ENCODE measurements at places on chromosomes 1 and 21.
A peak's percentile ranks its signal among the peaks of the same experiment; 100 is the strongest.

GRCh38 chr21:16863908-16864307 is 648.9 kb upstream of the CXADR start:
- DNase-seq: no peak

DNA sequence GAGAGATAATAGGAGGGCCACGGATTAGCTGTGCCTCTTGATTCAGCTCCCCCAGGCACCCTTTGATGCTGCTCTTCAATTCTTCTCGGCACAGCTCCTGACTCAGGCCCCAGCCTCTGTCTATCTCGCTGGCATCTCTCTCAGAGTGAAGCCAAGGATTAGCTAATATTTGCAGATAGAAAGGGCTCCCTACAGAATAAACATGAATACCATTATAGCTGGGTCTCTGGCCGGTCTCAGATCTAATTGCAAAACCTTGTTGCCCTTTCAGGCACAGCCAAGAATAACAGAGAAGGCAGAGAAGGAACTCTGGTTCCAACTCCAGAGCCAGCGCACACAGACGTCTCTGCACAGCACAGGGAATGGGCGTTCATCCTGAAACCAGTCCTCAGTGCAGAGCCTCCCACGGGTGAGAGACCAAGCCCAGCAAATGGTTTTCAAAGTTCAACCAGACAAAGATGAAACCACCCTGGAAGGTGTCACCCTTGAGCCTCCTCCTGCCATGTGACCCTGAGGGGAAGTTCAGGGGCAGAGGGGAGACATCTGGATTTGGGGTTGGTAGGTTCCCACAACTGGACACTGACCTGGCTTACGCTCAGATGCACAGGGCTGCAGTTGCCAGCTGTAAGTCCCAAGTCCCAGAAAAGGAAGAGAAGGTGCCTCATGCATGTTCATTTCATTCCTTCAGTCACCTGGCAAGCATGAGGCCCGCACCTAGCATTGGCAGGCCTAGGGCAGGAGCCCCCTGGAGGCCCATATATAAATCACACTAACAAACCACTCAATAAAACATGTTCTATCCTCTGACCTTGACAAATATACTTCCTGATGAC is 394.0 kb downstream of the NPHP4 start:
- DNase-seq: no peak

GRCh38 chr1:222547944-222548671 is at the start of gene HHIPL2:
Gene HHIPL2 (minus strand): TSS chr1:222548104. CDS start chr1:222548044, 60 bp downstream.
- DNase-seq: no peak

DNA sequence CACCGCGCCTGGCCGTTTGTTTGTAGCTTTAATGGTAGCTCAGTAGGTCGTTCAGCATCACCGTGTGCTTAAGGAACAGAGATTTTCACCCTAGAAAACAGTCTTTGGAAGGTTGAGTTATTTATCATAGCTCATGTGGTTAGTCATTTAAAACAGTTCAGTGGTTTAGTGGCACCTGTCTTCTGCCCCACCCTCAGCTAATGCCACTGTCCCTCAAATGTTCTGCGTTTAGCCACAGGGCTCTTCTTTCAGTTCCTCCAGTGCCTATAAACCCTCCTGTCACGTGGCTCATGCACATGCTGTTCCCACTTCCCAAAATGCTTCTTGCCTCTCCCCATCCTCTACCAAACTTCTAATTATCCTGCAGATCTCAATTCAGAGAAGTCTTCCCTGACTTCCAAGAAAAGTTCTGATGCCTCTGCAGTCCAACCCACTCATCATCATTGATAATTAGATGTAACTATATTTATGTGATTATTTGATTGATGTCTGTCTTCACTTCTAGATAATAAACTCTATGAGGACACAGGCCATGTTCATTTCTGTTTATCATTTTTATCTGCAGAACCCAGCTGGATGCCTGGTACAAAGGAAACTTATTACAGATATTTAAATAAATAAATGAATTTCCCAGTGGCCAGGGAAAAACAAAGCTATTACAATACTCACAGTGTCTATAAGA is 14.4 kb upstream of the DIPK1A start:
- no peak for DNase-seq

- peak; percentile 13 for DNase-seq
Measured at GRCh38 chr1:234214129-234214910, 158.9 kb upstream of the COA6 start.

DNA sequence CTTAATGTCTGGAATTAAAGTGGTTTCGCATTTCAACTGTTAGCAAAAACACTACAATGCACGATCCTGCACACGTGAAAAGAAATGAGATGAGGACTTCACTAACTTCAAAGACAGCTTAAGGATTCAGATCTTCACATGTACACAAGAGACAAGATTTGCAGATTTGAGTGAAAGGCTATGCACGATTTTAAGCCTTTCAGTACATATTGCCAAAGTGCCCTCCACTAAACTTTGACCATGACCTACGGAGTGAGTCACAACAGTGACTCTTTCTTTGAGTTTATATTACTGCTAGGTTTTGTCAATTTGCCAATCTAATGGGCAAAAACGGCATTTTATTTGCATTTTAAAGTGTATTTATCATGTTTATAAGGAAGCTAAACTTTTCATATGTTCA is 41.2 kb upstream of the CR1L start:
- DNase-seq: no peak

- DNase-seq: no peak
Measured at GRCh38 chr1:149928401-149928724, 760 bp upstream of the SF3B4 start.

- no peak for DNase-seq
Measured at GRCh38 chr1:214816603-214817002, 213.6 kb downstream of the CENPF start.

DNA sequence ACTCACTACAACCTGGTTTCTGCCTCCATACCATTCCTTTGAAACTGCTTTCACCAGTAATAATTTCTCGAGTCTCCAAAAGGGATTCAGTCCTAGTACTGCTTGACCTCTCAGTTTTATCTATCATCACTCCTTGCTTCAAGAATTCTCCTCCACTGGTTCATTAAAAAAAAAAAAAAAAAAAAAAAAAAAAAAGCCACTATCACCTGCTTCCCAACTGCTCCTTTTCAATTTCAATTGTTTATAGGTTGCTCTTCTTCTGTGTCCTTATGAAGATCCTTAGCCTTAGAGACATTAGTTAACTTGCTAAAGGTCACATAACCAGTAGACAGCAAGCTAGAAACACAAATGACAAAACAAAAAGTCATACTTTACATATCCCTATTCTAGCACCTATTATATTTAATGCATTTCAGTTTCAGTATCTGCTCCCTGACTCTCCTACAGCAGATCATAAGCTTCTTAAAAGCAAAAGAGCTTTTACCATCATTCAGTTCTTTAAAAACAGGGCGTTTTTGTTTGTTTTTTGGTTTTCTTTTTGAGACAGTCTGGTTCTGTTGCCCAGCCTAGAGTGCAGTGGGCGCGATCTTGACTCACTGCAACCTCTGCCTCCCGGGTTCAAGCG is 7.1 kb downstream of the NRDC start:
- no peak for DNase-seq

DNA sequence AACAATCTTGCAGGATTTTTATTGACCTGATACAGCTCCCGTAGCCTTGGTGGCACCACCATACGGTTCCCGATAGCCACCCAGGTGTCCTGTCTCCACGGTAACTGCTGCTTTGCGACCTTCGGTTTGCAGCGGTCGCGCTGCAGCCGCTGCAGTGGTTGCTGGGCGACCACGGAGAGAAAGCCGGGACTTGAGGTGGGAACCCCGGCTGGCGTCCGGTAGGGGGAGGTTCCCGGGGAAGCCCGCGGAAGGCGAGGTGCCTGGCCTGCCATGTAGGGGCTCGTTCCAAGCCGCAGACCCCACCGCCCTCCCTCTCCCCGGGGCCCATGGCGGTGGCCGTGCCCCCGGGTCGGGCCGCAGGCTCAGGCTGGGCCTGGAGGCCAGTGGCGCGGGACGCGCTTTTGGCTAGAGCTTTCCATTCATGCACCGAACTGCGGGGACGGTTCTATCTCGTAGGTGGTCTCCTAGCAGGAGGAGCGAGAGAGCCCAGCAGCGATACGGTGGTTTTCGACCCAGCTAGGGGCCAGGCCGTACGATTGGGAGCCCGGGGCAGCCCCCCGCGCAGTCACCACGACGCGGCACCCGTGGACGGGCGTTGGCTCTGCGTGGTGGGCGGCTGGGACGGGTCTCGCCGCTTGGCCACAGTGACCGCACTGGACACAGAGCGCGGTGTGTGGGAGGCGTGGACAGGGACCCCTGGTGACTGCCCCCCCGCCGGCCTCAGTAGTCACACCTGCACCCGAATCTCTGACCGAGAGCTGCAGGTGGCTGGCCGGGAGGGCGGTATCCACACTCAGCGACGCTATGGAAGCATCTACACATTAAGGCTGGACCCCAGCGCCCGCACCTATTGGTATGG is at the start of gene KLHDC9:
KLHDC9 (plus strand) TSS at position 152 of the 859 bp plus-strand sequence; CDS start at position 327, 175 bp downstream.
- no peak for DNase-seq

DNA sequence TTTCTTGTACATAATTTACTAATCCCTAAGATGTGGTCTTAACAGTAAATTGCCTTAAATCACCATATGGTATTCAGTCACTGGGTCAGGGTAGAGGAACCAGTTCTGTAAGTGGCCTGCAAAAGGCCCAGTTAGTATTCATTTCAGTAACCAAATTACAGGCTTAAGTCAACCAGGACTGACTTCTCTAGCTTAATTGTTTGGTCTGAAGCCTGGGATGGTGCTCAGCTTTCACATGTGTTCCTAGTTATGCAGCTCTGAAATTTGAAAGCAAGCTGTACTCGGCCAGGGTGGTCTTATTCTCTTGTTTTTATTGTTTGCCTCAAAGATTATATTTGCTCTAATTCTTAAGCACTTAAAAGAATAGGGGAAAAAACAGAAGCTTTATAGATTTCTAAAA is 144.6 kb downstream of the MAGI3 start:
- no peak for DNase-seq

GRCh38 chr1:171357179-171357578 is 43.2 kb downstream of the FMO4 start:
- DNase-seq: no peak

GRCh38 chr1:228900099-228900885 is 165.0 kb downstream of the RHOU start:
- DNase-seq: no peak

GRCh38 chr1:178634445-178634844 is 90.6 kb upstream of the RALGPS2 start:
- no peak for DNase-seq

GRCh38 chr1:175126347-175126746 is 58.7 kb downstream of the TNN start:
- DNase-seq: no peak

DNA sequence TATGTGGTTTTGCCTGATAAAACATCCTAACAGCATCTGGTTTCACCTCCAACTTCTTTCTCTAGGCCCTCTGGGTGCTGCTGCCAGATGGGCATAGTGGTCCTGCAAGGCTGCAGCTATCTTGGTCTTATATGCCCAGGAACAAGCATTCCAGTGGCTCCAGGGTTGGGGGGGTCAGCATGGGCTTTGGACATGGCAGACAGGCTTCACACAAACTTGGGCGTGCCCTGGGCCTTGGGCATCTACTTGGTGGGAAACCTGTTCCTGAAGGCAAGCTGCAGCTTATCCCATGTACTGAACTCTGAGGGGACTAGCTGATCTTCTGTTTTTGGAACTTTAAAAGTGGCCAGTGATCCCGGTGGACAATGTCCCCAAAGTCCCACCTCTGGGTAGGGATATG is 54.9 kb upstream of the ZNF678 start:
- DNase-seq: no peak

- no peak for DNase-seq
Measured at GRCh38 chr1:40625476-40626382, 39.8 kb downstream of the RIMS3 start.

DNA sequence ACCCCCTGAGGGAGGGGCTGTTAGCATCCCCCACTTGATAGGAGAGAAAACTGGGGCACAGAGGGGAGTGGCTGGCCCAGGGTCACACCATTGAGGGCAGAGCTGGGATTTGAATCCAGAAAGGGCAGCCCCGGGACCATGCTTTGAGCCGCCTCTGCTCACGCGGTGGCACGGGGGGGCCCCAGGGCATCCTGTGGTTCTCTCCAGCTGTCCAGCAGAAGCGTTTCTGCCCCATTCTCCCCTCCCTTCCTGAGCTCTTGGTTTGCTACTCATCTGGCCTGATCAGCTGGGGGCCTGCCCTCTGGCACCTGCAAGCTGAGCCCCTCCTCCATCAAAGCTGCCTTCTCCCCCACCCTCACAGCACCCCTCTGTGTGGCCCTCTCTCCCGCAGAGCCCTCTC is 37.5 kb downstream of the FBXO2 start:
- no peak for DNase-seq

GRCh38 chr1:184890539-184890973 is 83.8 kb downstream of the NIBAN1 start:
- peak; percentile 13 for DNase-seq

DNA sequence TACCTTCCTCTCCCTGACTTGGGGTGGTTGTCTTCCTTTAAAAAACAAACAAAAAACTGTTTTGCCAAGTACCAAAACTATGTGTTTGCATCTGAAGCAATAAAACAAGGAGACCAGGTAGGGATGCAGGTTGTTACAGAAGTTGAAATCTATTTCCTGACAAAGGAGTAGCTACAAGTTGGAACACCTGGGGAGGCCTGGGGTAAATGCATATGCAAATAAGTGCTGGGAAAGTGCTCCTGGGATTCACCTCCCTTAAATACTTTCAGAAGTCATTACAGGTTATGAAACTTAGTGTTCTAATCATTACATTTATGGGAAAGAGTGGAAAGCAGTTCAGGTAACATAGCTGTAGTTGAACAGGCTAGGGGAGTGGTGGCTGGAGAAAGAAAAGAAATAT is 1.9 kb upstream of the TSNAX start:
- DNase-seq: no peak

All from activated CD4-positive, CD25-positive, alpha-beta regulatory T cell (primary cell).